Mesenchymal stem cell (in vitro differentiated cells and primary cell): ENCODE measurements at places on chromosomes 4 and X.

- H3K36me3 ChIP-seq, result no peaks in the 10 kb centered on the region
- no peaks in the 10 kb centered on the region for H3K4me1 ChIP-seq
- no peaks in the 10 kb centered on the region for H3K27me3 ChIP-seq
- H3K4me3 ChIP-seq, result no peak overlapping the region
Observed at GRCh38 chrX:118350706-118351105, 4.8 kb downstream of the WDR44 start.

GRCh38 chr4:156672492-156673305, 298.9 kb downstream of the PDGFC start:
- no peaks in the 10 kb centered on the region for H3K4me1 ChIP-seq
- peak; percentile 11 for DNase-seq
- H3K4me3 ChIP-seq, result no peak overlapping the region
- no peaks in the 10 kb centered on the region for H3K27me3 ChIP-seq
- no peak overlapping the region for H3K27ac ChIP-seq

GRCh38 chr4:166172619-166173018, 299.6 kb downstream of the TLL1 start:
- H3K27ac ChIP-seq, result no peak overlapping the region
- no peak overlapping the region for H3K4me3 ChIP-seq
- no peaks in the 10 kb centered on the region for H3K36me3 ChIP-seq
- H3K4me1 ChIP-seq, result no peaks in the 10 kb centered on the region
- H3K27me3 ChIP-seq, result no peaks in the 10 kb centered on the region

DNA sequence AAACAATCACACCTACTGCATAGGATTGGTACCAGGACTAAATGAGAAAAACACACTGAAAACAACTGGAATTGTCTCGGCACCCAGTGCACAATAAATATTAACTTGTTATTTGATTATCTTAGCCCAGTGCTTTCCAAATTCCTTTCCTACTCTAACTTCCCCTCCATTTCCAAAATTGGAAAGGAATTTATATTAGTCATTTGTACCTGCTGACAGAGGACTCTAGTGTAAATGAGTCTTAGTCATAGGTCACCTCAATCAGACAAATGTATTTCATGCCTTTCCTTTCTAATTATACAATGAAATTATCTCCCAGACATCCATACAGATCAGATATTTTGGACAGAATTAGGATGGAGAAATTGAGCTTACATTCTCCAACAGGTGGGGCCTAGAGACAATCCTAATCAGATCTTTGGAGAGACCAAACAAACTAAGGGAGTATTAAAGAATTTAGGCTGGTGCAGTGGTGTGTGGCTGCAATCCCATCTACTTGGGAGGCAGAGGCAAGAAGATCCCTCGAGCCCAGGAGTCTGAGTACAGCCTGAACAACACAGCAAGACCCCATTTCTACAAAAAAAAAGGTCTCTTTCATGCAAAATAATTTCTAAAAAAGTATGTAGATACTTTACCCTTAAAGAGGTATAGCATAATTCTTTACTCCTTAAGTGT, 10.1 kb downstream of the SH3D19 start:
- no peaks in the 10 kb centered on the region for H3K36me3 ChIP-seq
- H3K4me3 ChIP-seq, result no peak overlapping the region
- no peak for DNase-seq
- H3K4me1 ChIP-seq, result peaks cover 4% of the 10 kb centered on the region
- peak overlapping the region; percentile 68 for H3K27ac ChIP-seq

DNA sequence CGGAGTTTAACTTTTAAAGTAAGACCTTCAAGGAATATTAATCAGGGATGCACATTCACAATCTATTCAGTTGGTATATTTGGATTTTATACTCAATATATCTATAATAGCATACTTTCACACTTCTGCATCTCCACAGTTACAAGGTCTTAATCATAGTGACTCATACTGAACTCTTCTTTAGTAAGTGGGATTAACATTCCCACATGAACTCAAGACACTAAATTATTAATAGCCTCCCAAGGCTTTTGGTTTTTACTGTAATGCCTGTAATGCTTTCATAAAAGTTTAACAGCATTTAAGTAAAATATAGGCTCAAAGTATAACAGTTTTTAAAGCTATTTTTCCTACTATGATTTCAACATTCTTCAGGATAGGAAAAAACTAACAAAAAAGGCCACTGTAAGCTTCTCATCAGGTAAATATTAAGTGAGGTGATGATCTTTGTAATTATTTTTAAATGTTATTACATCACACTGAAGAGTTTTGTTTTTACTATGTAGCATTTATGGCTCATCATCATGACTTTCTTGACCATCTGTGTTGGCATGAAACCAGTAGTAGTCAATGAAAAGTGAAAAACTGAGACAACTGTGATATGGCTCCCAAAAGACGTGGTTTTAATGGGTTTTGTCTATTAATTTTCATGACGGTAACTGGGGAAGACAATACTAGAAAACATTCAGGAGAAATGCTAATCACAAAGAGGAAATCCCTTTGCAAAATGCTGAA, 91.5 kb upstream of the GALNT7 start:
- H3K4me3 ChIP-seq, result no peak overlapping the region
- H3K36me3 ChIP-seq, result no peaks in the 10 kb centered on the region
- no peaks in the 10 kb centered on the region for H3K4me1 ChIP-seq
- no peaks in the 10 kb centered on the region for H3K27me3 ChIP-seq
- H3K27ac ChIP-seq, result peak overlapping the region; percentile 97
